ENCODE measurements at places on chromosomes 3 and 15.

- peak; percentile 38 for DNase-seq
Observed at GRCh38 chr3:29718661-29719065, 437.8 kb downstream of the RBMS3 start.

DNA sequence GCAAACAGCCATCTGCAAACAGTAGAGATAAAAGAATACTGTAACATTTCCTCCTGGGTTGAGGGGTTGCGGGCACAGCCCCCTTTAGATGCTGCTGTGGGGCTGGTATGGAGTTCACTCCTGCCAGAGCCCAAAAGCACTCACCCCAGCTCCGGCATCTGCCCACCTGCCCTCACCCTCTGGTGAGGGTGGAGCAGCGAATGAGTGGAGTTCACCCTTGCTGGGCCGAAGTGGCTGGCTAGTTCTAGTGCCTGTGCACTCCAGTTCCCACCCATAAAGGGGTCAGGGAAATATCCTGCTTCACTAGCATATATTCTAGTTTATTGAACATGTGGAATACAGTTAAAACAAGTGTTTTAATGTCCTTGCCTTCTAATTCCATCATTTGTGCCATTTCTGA, 209.7 kb upstream of the SGO1 start:
- DNase-seq = no peak

DNA sequence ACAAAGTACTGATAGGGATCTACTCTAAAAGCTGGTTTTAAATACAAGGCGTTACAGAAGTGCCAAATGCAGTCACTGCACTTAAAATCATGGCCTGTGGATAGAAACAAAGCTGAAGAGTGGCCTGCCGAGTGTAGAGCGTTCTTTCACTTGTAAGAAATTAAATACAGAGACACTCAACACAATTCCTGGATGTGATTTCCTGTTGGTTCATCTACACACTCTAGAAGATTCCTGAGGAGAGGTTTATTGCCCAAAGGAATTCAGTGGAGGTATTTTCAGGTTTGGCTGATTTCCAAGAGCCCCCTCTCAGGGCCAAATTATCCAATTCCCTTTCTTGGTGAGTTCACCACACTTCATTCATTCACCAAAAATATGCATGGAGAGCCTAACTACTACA, 200.3 kb upstream of the IL12A start:
- peak; percentile 96 for DNase-seq

- no peak for DNase-seq
Observed at GRCh38 chr3:98188545-98188944, 22.0 kb downstream of the OR5H15 start.

- DNase-seq = peak; percentile 84
Observed at GRCh38 chr3:112056451-112056929, 22.0 kb downstream of the TMPRSS7 start.

DNA sequence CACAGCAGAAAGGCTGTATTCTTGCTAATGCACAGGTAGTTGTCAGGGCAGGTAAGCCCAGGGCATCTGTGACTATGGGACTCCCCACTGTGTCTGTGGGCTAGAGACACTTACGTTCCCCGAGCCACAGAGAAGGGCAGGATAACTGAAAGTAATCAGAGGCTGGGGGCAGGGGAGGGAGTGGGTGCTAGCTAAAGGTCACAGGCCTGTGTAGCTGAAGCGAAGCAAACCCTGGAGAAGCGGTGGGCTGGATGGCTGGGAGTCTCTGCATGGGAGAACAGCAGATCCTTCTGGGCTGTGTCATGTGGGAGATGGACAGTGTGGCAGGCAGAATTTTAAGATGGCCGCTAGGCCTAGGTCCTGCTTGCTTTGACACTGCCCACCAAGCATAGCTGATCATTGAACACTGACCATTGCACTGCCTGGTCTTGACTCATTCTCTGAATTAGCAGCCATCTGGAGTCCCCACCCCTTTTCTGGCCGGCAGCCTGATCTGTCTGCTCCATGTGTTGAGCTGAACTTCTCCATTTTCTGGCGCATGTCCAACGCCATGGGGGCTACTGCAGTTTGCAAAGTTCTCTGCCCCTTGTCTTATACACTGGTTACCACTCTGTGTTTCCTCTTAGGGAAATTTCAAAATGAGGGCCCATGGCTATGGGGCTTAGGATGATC, 110.0 kb downstream of the DGKG start:
- DNase-seq = peak; percentile 7

- no peak for DNase-seq
Observed at GRCh38 chr3:28672406-28672805, 323.8 kb upstream of the AZI2 start.

- DNase-seq = no peak
Observed at GRCh38 chr3:10835406-10835805, 19.4 kb downstream of the SLC6A11 start.

- DNase-seq = no peak
Observed at GRCh38 chr3:39937315-39937714, 127.9 kb downstream of the MYRIP start.

DNA sequence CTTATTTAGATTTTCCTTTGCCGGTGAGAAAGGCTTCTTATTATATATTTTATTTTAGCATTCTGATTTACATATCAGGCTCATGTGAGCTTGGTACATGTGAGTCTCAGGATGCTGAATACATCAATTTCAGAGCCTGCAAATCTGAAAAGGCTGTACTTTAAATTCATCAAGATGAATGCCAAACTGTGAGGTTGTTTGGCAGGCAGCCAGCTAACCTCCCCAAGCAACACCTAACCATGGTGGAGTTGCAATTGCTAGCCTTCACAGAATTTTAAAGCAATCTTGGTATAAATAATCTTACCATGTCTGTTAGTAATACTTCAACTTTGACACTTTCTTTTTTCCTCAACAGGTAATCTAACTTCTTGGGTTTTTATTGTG, 252.5 kb downstream of the CDIN1 start:
- no peak for DNase-seq

- DNase-seq = no peak
Observed at GRCh38 chr3:41932464-41932863, 29.4 kb downstream of the ULK4 start.

- DNase-seq = peak; percentile 68
Observed at GRCh38 chr3:70992562-70993204, 590.8 kb downstream of the FOXP1 start.

GRCh38 chr3:55313666-55314065, 173.4 kb downstream of the WNT5A start:
- DNase-seq = no peak

- no peak for DNase-seq
Observed at GRCh38 chr3:195221876-195222617, 48.9 kb downstream of the XXYLT1 start.

GRCh38 chr3:86416334-86416733, 574.6 kb downstream of the VGLL3 start:
- DNase-seq = no peak

DNA sequence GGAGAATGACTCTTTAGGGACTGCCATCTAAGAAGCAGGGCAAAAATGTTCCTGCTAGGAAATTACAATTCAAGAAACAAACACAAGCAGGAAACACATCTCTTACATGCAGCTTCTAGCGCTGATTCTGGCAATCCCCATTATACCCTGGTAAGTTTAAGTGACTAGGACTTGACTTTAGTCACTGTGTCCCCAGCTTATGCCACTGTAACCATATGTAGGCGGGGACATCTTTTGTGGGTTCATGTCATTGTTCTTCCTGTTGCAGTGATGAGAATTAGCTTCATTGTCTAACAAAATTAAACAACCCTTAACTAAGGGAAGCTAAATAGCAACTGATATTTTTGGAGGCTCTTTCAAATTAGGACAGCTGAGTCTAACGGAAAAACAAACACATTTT, 17.9 kb upstream of the FAM81A start:
- no peak for DNase-seq

DNA sequence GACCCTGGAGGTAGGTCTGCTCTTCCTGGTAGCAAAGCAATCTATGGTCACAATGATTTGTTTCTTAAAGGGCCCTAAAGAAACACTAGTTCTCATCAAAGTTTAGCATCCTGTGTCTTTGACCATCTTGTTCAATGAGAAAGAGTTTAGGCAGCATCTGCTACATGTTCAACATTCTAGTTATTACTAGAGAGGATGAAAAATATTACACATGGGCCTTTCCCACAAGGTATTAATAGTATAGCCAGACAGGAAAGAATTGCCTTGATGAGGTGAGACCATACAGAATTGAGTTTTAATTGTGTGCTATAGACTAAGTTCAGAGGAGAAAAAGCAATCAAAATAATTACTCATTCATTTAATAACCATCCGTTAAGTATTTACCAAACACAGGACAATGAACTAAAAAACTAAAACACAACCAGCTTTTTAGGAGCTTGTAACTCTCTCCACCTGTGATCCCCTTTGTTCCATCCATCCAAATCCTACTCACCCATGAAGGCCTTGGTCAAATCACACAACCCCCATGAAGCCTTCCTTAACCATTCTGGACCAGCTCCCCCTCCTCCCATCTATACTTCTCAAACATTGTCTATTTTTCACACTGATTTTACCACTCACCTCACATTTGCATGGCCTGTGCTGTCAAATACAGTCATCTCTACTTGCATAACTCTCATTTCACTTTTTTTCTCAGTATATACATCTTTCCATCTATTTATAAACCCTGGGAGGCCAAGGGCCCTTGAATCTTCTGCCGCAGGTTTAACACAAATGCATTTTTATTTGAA, 122.9 kb downstream of the RORA start:
- no peak for DNase-seq

DNA sequence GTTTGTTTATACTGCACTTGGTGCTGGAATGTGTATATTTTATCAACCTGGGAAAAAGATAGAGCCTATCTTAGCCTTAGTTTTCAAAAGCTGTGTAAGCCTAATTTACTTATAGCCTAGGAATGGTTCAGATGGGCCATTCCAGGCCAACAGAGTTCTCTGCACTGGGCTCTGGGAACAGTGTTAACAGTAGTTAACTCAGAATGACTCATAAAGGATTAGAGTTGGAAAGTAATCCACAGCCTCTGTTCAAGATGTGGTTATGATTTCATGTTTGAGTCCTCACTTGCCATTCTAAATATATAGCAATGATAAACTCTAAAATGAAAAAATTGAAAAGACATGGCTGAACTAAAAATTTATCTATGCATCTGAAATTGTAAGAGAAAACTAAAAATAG, 22.6 kb upstream of the PEX5L start:
- peak; percentile 39 for DNase-seq

DNA sequence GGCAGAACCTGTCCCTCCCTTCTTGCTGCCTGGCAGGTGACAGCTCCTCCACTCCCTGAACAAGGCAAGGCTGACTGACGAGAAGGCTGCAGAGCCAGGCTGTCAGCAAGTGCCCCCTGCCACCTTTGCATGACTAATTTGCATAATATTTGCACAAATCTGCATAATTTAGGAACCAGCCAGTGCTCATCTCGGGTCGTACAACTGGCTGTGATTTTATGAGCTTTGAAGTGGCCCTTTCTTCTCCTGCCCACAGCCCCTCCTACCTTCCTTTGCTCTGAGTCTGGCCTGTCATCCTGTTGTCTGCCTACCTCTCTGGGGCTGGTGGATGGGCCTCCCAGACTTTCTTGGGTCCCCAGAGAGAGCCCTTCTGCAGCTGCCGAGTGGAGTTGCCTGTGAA, 58.9 kb downstream of the LINGO1 start:
- DNase-seq = no peak

DNA sequence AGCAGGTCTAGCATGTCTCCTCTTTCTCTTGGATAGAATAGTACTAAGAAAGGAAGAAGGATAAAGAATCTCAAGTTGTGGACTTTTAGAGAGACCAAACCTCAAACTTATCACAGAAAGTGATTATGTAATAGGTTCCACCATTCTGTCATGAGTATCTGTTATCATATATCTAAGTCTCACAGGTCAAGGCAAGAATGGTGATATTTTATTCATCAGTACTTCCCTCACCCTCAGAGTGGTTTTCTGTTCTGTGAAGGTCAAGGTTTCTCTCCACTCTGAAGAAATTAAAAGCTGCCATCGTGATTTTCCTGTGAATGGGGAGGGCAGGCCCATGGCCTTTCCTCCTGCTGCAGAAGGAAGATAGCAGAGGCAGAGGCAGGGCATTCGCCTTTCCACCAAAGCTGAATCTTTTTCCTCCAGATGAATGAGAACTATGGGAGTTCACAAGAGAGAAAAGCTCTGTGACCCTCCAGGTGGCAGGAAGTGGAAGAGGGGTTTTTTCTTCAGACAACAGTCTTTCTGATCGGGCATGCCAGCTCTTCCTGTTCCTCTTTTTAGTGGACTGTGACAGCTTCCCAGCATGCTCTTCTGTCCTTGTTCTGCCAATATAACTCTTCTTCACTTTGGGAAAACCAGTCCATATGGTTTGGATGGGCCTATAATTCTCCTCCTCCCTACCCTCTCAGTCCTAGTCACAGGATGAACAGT, 37.1 kb upstream of the CCK start:
- DNase-seq = no peak

GRCh38 chr3:43627360-43627759, 5.5 kb upstream of the ANO10 start:
- DNase-seq = no peak

- DNase-seq = no peak
Observed at GRCh38 chr3:190013943-190014924, 106.5 kb downstream of the P3H2 start.

GRCh38 chr3:16498130-16498890, 15.2 kb downstream of the RFTN1 start:
- no peak for DNase-seq

GRCh38 chr15:69305933-69306568, 7.3 kb downstream of the PAQR5 start:
- no peak for DNase-seq

DNA sequence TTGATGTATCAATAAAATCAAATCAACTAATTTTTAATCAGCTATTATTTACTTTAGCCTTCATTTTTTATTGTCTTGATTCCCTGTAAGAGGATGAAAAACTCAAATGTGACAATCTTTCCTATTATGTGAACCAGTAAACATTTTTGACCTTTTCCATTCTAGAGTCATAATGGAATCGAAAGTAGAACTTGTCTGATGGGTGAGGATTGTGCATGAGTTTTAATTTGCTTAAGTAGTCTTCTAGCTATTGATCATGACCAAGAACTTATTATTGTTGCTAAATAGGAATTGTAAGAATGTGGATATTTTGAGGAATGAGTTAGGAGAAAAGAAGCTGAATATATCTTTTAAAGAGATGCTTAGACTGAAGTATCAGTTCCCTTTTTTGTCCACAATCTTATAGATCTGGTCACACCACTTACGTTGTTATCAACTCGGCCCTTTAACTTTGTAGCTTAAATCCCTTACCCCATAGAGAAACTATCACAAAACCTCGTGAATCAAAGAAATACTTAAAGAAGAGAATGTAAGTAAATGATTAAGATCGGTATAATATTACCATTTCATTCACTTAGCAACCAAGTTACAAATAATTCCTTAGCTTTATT, 147.3 kb downstream of the TP63 start:
- DNase-seq = no peak

DNA sequence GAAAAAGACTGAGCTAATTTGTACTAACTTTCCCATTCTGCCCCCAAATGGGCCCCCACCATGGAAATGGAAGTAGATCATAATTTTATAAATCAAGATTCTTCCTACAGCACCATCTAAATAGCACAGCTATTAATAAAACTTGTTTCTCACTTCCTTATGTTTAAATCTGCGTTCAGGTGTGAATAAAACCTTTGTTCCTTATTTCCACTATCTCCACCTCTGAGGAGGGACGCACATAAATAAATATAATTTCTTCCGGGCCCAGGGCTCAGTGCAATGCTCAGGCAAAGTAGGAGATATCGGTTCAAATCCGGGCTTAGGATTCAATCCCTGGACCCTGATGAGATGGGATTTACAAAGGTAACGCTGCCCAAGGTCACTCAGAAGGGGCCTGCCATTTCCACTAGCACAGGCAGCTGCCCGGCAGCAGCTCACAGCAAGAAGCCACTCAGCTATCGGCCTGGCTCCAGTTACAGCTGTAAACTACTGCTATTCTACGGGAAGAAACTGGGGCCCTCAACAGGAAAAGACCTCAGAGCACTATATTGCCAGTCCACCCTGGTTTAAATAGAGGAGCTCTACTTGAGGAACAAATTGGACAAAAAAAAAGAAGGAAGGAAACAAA, 52.5 kb downstream of the FOXP1 start:
- no peak for DNase-seq

All from fibroblast of skin of right quadriceps (primary cell).